ENCODE measurements at places on chromosomes 7 and 10. TPM values are rescaled to one million over a fixed set of nuclear protein-coding genes. Genes with fewer than 3 reads are reported as not detected.

DNA sequence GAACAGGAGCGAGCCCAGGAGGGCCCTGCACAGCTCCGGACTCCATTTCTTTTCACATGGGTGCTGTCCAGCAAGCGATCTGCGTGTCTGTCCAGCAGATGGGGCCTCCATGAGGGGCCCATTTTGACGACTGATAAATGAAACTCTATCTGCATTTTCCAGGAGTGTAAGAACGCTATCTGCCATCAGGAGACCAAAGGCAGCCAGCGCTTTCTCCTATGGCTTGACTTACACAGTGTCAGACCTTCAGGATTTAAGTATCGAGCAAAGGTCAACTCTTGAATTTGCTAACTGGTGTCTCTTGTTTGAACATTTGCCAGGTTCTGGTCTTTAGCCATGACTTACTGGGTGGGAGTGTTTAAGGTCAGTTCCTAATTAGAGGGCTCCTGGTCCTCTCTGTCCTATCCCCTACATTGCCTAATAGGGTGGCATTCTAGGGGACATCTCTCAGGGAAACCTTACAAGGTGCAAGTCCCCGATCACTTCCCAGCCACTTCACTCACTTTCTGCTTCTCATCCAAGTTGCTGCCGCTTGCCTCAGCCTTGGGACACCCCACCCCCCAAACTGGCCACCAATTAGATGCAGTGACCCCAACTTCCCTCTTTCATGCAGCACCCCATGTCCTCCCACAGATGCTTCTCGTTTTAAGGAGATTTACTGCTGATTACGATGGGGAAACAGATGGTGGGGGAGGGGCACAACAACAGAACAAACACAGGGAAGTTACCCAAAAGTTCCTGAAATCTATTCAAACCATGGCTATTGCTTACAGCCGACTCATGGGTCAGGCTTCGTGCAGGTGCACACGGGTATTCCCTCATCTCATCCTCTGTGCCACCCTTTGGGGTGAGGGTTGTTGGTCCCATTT is 20.0 kb downstream of the VSIR start:
- peak overlapping the region; percentile 40 for H3K27ac ChIP-seq
- H3K36me3 ChIP-seq, result no peaks in the 10 kb centered on the region
- DNase-seq, result peak; percentile 50
- H3K27me3 ChIP-seq, result no peaks in the 10 kb centered on the region
- H3K4me1 ChIP-seq, result peaks cover 14% of the 10 kb centered on the region
- H3K4me3 ChIP-seq, result no peak overlapping the region

DNA sequence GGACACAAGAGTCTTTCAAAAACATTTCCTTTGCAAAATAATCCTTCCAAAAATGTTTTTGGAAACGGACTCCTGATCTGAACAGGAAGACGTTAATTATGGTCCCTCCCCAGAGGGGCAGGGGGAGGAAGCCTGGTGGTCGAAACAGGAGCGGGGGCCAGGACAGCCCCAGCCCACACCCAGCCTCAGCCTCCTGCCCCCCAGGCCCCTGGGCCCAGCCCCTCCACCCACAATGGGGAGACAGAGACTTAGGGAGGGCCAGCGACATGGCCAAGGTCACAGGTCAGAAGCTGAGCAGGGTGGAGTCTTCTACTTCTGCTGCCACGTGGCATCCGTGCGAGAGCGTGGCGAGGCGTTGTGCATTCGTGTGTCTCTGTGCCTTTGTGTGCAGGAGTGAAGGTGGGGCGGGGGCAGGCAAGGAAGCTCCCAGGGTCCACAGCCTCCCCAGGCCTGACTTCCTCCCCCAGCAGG is 14.0 kb upstream of the GRIFIN start:
- H3K27ac ChIP-seq, result no peak overlapping the region
- H3K36me3 ChIP-seq, result no peaks in the 10 kb centered on the region
- peaks cover 13% of the 10 kb centered on the region for H3K4me1 ChIP-seq
- no peaks in the 10 kb centered on the region for H3K27me3 ChIP-seq

DNA sequence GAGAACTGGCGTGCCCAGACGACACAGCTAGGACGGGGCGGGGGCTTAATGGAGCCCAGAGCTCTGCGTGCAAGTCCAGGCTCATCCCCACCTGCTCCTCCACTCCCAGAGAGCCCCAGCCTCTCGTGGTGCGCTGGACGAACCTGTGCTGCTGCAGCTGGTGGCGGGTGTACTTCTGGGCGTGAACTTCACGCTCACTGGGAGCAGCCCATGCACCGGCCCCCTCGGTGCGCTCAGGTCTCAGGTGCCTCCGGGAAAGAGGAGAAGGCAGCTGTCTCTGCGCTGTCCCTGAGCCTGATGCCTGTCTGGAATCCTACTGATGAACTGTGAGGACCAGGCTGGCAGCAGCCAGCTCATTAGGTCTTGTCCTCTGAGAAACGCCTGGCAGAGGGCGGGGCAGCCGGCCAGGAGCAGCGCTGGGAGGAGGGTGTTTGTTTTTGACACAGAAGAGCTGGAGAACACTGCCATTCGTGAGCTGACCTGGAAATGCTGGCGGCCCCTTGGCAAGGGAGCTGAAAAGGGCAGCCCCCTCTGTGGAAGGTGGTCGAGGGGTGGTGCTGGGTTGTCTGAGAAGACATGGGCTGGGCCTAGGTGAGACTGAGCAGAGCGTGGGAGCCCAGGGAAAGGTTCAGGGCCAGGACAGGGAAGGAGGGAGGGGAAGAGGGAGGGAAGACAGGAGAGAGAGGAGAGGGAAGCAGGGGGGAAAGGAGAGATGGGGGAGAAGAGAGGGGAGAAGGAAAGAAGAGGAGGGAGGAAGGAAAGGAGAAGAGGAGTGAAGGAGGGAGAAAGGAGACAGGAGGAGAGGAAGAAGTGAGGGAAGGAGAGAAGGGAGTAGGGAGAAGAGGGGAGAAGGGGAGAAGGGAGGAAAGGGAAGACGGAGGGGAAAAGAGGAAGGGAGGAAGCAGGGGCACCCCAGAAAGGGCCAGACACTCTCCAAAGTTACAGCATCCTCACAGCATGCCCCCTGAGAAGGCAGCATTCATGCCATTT is 53.5 kb upstream of the TNS3 start:
- peak overlapping the region; percentile 82 for H3K27ac ChIP-seq
- no peak overlapping the region for H3K4me3 ChIP-seq
- no peaks in the 10 kb centered on the region for H3K27me3 ChIP-seq
- no peaks in the 10 kb centered on the region for H3K36me3 ChIP-seq

- H3K4me1 ChIP-seq, result no peaks in the 10 kb centered on the region
- DNase-seq, result no peak
- peaks cover 34% of the 10 kb centered on the region for H3K27me3 ChIP-seq
- H3K4me3 ChIP-seq, result no peak overlapping the region
These were observed 436.5 kb upstream of the MGMT start for GRCh38 chr10:129030603-129030895.

GRCh38 chr10:105509517-105509916 is 868.4 kb downstream of the SORCS3 start:
- H3K4me1 ChIP-seq, result no peaks in the 10 kb centered on the region
- no peak overlapping the region for H3K27ac ChIP-seq
- no peaks in the 10 kb centered on the region for H3K27me3 ChIP-seq
- H3K4me3 ChIP-seq, result no peak overlapping the region
- no peaks in the 10 kb centered on the region for H3K36me3 ChIP-seq

DNA sequence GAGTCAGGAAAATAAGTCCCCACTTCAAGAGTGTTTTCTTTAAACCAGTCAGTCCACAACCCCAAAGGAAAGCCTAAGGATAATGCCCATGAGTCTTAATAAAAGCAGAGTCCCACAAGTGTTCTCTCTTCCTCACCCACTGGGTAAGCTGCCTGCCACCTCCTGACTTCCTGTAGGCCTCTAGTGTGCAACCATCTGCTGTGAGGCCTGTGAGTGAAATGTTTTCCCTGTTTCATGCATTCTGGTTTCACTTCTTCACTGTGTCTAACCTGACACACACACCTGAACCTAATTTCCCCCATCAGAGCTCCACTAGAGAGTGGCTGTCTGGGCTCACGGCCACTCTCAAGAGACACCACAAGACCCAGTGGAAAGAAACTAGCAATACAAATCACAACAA is 38.9 kb upstream of the GDF10 start:
- H3K36me3 ChIP-seq, result no peaks in the 10 kb centered on the region
- no peaks in the 10 kb centered on the region for H3K4me1 ChIP-seq
- DNase-seq, result no peak
- no peak overlapping the region for H3K27ac ChIP-seq
- H3K4me3 ChIP-seq, result no peak overlapping the region
- H3K27me3 ChIP-seq, result no peaks in the 10 kb centered on the region

DNA sequence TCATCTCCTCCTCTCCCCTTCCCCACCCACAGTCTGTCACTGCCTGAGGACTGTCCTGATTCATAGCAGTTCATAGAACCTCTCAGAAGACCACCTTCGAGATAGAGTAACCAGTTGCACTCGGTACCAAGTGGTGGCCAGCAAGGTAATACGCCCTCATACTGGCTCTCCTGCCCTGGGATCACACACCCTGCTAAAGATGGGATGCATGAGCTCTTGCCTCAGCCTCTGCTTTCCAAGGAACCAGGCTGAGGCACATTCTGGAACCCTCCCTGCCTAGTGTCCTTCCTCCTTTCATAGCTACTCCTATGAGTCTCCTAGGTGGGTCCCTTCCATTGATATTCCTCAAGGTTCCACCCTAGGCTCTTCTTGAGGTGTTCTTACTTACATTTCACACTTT is 15.5 kb downstream of the CFAP43 start:
- DNase-seq, result no peak
- H3K36me3 ChIP-seq, result no peaks in the 10 kb centered on the region
- peaks cover 10% of the 10 kb centered on the region for H3K4me1 ChIP-seq

- no peak overlapping the region for H3K4me3 ChIP-seq
- H3K4me1 ChIP-seq, result peaks cover 16% of the 10 kb centered on the region
- no peaks in the 10 kb centered on the region for H3K36me3 ChIP-seq
- DNase-seq, result no peak
These were observed 112.7 kb downstream of the CDH23 start for GRCh38 chr10:71509444-71509843.

DNA sequence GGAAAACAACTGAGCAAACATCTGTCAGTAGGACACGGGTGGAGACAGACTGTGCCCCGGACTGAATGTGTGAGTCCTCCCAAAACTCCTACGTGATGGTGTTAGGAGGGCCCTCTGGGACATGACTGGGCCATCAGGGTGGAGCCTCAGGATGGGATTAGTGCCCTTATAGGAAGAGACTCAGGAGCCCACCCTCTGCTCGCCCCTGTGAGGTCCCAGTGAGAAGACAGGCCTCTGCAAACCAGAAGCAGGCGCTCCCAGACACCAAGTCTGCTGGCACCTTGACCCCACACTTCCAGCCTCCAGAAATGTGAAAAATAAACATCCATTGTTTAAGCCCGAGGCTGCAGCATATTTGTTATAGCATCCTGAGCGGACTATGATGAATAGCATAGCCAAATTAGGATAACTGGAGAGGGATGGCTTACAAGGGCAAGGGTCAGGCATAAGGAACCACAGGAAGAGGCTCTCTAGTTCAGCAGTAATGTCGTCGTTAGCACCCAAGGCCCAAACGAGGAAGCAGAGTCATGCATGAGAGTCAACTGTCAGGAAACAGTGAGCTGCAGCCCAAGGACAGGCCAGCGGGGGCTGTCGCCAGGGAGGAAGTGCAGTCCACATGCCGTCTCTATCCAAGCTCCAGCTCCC is 50.6 kb downstream of the PTPRN2 start:
- H3K27ac ChIP-seq, result no peak overlapping the region
- H3K27me3 ChIP-seq, result no peaks in the 10 kb centered on the region
- DNase-seq, result no peak
- H3K4me3 ChIP-seq, result no peak overlapping the region
- no peaks in the 10 kb centered on the region for H3K36me3 ChIP-seq
- H3K4me1 ChIP-seq, result no peaks in the 10 kb centered on the region

GRCh38 chr7:57305192-57305748 is 144.7 kb upstream of the ZNF716 start:
- H3K4me1 ChIP-seq, result no peaks in the 10 kb centered on the region
- no peak overlapping the region for H3K4me3 ChIP-seq
- no peak overlapping the region for H3K27ac ChIP-seq
- DNase-seq, result no peak
- H3K36me3 ChIP-seq, result no peaks in the 10 kb centered on the region

- no peaks in the 10 kb centered on the region for H3K4me1 ChIP-seq
- no peak overlapping the region for H3K4me3 ChIP-seq
- H3K27ac ChIP-seq, result no peak overlapping the region
- DNase-seq, result no peak
- H3K36me3 ChIP-seq, result no peaks in the 10 kb centered on the region
These were observed 95.7 kb upstream of the EEPD1 start for GRCh38 chr7:36057323-36057722.

DNA sequence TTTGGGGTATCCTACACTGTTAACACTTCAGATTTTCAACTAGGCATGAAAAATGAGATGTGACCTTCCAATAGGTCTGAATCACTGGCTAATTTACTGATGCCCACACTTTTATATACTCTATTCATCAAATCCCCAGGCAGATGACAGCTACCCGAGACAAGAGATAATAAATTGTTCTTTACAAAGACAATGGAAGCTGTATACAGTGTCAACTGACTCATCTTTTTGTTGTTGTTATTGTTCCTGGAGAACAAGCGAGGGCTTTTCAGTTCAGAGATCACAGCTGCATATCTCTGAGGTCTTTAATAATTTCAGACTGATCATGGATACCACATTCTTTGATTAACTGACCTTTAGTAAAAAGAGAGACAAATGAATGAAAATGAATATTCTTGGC is 228.9 kb downstream of the SDHAF3 start:
- H3K4me1 ChIP-seq, result no peaks in the 10 kb centered on the region
- no peaks in the 10 kb centered on the region for H3K27me3 ChIP-seq
- H3K27ac ChIP-seq, result no peak overlapping the region
- H3K36me3 ChIP-seq, result no peaks in the 10 kb centered on the region
- DNase-seq, result no peak
- no peak overlapping the region for H3K4me3 ChIP-seq

- no peak overlapping the region for H3K4me3 ChIP-seq
- H3K27ac ChIP-seq, result no peak overlapping the region
- H3K27me3 ChIP-seq, result no peaks in the 10 kb centered on the region
- H3K36me3 ChIP-seq, result no peaks in the 10 kb centered on the region
These were observed 18.6 kb upstream of the GSAP start for GRCh38 chr7:77434570-77435275.

DNA sequence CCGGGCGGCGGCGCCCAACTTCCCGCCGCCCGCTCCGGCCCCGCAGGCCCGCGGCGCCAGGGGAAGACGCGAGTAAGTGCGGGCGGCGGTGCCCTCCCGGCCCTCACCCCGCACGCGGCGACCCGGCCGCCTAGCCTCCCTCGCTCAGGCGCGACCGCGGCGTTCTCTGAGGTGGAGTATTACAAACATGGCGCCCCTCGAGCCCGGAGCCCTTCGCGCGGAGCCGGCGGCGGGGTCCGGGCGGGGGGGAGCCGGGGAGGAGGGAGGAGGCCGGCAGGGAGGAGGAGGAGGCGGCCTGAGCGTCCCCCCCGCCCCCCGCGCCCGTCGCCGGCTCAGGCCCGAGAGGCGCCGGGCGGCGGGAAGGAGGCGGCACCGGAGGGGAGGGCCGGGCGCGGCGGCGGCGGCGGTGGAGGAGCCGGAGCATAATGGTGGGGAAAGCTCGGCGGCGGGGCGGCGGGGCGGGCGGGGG is at the start of gene ZMYND11:
Gene ZMYND11 (plus strand): TSS at position 324 of the 469 bp plus-strand sequence. CDS start 44,558 bp downstream, outside the sequence.
- H3K36me3 ChIP-seq, result no peaks in the 10 kb centered on the region
- H3K27me3 ChIP-seq, result no peaks in the 10 kb centered on the region
- H3K27ac ChIP-seq, result peak within 1 kb of the TSS; percentile 99
- peaks cover 31% of the 10 kb centered on the region for H3K4me1 ChIP-seq

- H3K36me3 ChIP-seq, result no peaks in the 10 kb centered on the region
- H3K4me1 ChIP-seq, result no peaks in the 10 kb centered on the region
- H3K27ac ChIP-seq, result no peak overlapping the region
- H3K27me3 ChIP-seq, result no peaks in the 10 kb centered on the region
- DNase-seq, result no peak
These were observed 187.6 kb downstream of the DNAH11 start for GRCh38 chr7:21730399-21730798.

The LSM8 gene
- total RNA-seq, result 39.1 TPM

The LBX1 gene
- total RNA-seq, result not detected

The CTNNA3 gene
- 25.9 TPM for total RNA-seq

The SLC39A12 gene
- not detected for total RNA-seq

The KLF6 gene
- total RNA-seq, result 157 TPM

The TMEM213 gene
- total RNA-seq, result 0.03 TPM

The HYAL4 gene
- total RNA-seq, result 0.07 TPM

The PNLIPRP3 gene
- 1.0 TPM for total RNA-seq

The DPYSL4 gene
- total RNA-seq, result 2.8 TPM

The LIPJ gene
- not detected for total RNA-seq
